ENCODE measurements at places on chromosomes 6 and 20.
A peak's percentile ranks its signal among the peaks of the same experiment; 100 is the strongest.

GRCh38 chr6:130182466-130182865 lies 40.3 kb downstream of the SAMD3 start:
- no peak for DNase-seq

DNA sequence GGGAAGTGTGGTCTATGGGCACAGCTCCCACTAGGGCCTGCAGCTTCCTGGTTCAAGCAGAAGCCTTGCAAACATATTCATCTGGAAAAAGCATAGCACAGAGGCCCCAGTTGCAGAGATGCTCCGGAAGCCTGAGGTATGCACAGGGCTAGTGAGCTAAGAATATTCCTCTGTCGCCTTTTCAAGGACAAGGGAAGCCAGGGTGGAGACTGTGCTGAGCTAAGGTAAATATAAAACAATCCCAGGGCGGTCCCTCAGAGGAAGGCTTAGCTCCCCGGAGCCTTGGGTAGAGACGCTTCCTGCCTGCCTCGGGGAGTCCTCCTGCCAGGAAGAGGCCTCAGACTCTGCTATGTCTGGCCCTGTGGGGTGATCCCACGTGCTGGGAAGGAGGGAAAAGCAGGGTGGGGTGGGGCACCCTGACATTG lies 134.8 kb upstream of the FOXA2 start:
- DNase-seq = no peak

DNA sequence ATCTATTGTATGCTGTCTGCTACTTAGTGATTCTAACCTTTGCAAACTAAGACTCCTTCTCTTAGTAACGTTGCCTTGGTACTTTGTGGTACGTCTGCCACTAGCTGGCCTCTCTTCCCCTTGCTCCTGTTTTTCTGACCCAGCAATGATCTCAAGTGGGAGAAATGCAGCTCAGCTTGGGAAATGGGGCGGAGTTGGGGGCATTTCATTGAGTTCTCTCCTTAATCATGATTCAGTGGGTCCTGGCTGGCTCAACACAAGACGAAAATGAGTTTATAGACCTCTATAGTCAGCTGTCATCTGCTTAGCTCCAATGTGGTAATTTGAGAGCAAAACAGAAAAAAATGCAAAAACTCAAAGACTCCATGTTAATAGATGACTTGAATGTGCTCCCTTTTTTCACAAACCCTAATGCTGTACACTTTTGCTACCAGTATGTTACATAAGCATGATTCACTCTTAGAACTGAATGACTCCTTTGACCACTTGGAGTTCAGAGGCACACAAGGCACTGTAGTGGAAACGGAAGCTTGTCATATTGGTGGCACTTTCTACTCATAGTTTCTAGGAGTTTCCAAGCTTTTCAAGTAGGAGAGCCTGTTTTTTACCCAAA lies 55.3 kb upstream of the SOX4 start:
- DNase-seq = no peak

DNA sequence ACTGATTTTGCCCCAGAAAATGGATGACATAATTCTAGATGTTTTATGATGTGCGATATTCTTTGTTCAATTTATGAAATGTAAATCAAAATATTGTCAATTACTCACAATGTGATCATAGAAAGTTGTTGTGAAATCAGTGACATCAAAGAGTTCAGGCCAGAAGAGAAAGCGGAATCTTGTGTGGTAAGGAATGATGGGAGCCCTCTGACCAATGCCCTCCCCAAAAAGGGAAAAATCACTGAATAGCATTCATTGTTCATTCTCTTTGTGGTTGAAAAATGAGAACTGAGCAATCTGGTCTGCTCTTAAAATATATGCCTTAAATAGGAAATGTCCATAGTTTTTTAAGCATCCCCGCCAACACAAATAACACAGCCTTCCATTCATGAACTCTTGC lies 247.1 kb upstream of the GRIK2 start:
- no peak for DNase-seq

DNA sequence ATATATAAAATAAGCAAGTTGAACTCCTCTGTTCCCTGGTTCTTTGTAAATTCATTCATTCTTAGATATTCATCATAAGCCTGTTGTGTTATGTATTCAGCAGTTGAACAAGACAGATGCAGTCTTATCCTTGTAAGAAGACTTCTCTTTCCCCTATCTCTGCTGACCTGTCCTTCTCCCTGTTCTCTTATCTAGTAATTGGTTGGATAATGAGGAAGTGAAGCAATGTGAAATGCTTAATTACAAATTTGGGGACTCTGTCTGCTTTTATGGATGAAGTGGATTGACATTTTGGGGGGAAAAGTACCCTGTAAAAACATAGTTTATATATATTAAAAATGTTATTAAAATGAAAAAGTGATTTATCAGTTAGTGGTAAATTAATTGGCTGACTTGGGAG lies 37.0 kb downstream of the CDKAL1 start:
- DNase-seq = no peak

GRCh38 chr20:12605751-12606150 lies 403.0 kb upstream of the SPTLC3 start:
- DNase-seq = no peak

GRCh38 chr20:21376626-21377025 lies 20.7 kb downstream of the NKX2-4 start:
- no peak for DNase-seq

DNA sequence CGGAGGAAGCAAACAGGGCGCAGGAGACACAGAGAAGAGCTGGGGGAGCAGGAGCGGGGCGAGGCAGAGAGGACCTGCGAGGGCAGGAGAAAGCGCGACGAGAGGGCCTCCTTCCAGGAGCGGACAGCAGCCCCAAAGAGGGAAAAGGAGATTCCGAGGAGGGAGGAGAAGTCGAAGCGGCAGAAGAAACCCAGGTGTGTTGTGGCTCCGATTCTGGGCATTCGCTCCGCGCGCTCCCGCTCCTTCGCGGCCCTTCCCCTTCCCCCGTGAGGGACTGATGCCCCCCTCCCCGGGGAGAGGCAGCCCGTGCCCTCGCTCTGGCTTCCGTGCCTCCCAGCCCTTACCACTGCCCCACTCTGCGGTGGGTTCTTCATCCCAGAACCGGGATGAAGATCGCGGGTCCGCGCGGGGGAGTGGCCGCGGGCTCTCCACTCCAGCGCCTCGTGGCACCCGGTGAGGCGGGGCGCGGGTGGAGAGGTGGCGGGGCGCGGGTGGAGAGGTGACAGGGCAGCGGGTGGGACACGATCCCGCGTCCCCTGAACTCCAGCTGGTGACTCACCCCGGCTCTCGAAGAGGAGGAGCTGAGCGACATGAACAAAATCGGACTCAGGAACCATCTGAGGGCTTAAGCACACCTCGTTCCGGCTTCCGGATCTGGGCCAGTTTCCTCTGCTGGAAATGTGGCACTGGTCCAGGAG lies 22.4 kb downstream of the TMC2 start:
- DNase-seq = no peak

DNA sequence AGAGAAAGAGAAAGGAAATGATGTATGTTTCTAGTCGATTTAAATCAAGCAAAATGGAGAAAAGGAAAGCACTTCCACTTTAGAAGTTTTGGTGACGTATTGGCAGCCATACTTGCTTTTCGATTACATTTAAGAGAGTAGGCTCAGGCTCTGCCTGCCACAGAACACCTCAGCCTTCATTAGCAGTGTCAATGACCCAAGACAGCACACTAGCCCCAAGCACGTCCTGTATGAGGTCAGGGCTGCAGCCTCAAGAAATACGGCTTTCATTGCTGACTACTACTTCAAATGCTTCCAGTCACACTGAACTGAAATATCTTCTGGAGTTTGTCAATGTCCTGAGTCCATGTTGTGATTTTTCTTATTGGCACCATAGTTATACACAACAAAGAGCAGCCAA lies 285.3 kb downstream of the EYA4 start:
- DNase-seq = no peak

GRCh38 chr20:35002426-35003210 lies 47.0 kb downstream of the MYH7B start:
- no peak for DNase-seq

DNA sequence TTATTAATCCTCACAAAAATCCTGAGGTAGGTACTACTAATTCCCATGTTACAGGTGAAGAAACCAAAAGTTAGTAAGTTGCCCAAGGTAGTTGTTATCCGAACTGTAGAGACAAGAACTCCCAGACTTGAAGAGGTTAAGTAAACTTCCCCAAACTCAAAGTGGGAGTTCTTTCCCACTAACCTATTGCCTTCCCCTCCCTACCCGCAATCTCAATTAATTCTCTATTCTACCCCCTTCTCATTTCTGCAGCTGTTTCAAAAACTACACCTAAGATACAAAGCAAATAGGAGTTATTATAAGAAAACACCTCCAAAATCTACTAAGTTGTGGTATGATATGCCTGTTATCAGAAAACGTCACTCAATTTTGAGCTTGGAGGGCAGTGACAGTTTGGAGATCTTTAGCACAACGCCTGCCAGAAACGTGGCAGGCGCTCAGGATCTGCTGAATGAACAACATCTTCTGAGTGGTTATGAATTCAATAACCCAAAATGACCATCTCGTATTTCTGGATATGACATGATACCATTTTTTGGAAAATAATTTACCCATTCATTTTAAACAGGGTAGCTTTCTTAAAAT lies 7.1 kb downstream of the CSNK2A1 start:
- no peak for DNase-seq

- no peak for DNase-seq
Measured at GRCh38 chr6:34338377-34338776, 54.1 kb downstream of the NUDT3 start.

GRCh38 chr20:25277051-25277801 lies 29.3 kb downstream of the PYGB start:
- no peak for DNase-seq

GRCh38 chr6:130526466-130526865 lies 160.6 kb downstream of the TMEM200A start:
- no peak for DNase-seq

GRCh38 chr20:20452254-20452676 lies 84.4 kb downstream of the INSM1 start:
- DNase-seq = peak; percentile 20

DNA sequence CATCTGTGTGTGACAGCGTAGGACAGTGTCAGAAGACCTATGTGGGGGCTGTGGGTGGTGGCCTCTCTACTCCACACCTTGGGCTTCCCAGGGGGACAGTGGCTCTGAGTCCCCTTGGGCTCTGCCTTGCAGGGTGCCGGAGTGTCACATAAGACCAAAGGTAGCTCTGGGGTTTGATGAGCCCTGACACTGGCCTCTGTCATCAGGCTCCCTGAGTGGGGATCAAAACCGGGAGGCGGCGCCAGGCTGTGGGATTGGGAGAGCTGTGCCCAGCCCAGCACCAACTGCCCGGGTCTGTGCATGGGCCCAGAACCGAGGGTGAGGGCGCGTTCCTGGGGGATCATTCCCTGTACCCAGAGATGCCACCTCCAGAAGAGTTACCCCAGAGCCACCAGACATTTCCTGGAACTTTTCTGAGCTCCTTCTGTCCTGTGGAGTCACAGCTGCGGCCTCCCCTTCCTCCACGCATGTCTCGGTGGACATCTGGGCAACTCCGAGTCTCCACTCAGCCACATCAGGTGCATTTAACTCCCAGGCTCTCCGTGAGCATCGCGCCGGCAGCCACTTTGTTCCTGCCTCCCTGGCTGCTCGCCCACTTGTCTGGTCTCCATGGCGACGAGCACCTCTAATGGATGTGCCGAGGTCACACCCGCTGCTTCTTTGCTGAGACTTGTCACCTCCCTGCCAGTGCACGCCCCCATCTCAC lies 94.7 kb downstream of the TMEM242 start:
- no peak for DNase-seq

- DNase-seq = no peak
Measured at GRCh38 chr6:169323221-169323620, 69.6 kb upstream of the THBS2 start.

- DNase-seq = no peak
Measured at GRCh38 chr6:45589367-45589766, 211.6 kb upstream of the SUPT3H start.

GRCh38 chr6:118372413-118372812 lies 175.7 kb upstream of the PLN start:
- no peak for DNase-seq

- DNase-seq = no peak
Measured at GRCh38 chr6:118768904-118769325, 117.5 kb upstream of the CEP85L start.

All from stimulated activated CD8-positive, alpha-beta memory T cell treated with anti-CD3 and anti-CD28 coated beads, Interleukin-4, amount 100 ng/mL, for 1 hour (primary cell).